ENCODE measurements at places on chromosomes 3 and 15. TPM values are rescaled to one million over a fixed set of nuclear protein-coding genes. Genes with fewer than 3 reads are reported as not detected.

Gene ABHD10
- total RNA-seq: 29.3 TPM

Gene ATR
- total RNA-seq: 19.7 TPM

Gene MORC1
- total RNA-seq: not detected

Gene MYLK
- 156 TPM for total RNA-seq

Gene FGF12
- total RNA-seq: 3.9 TPM

Gene SPSB4
- total RNA-seq: 0.80 TPM

Gene SLC12A1
- total RNA-seq: not detected

Gene GOLGA8S
- total RNA-seq: 0.53 TPM

Gene SLC12A6
- total RNA-seq: 59.7 TPM

Gene PLA2G4E
- 1.1 TPM for total RNA-seq

Gene IGSF10
- 30.9 TPM for total RNA-seq

Gene RBM15B
- total RNA-seq: 24.3 TPM

Gene BLM
- total RNA-seq: 2.0 TPM

Gene CHRM5
- not detected for total RNA-seq

Gene CP
- total RNA-seq: 48.9 TPM

Gene SLC2A2
- total RNA-seq: not detected

Gene THPO
- 0.24 TPM for total RNA-seq

Gene LINGO1
- total RNA-seq: 0.86 TPM

Gene CMTM8
- total RNA-seq: 25.6 TPM

Gene ATP10A
- total RNA-seq: 43.5 TPM

Gene ERICH6
- not detected for total RNA-seq

Gene SCN11A
- total RNA-seq: 0.27 TPM

Gene SLC22A13
- 0.32 TPM for total RNA-seq
